ENCODE measurements at places on chromosomes 6 and 20.

GRCh38 chr6:161439093-161439492 is 165.2 kb upstream of the AGPAT4 start:
- no peak for DNase-seq

- no peak for DNase-seq
Observed at GRCh38 chr20:47862574-47863240, 77.4 kb upstream of the SULF2 start.

- DNase-seq, result no peak
Observed at GRCh38 chr6:75296811-75297779, 12.5 kb upstream of the TMEM30A start.

DNA sequence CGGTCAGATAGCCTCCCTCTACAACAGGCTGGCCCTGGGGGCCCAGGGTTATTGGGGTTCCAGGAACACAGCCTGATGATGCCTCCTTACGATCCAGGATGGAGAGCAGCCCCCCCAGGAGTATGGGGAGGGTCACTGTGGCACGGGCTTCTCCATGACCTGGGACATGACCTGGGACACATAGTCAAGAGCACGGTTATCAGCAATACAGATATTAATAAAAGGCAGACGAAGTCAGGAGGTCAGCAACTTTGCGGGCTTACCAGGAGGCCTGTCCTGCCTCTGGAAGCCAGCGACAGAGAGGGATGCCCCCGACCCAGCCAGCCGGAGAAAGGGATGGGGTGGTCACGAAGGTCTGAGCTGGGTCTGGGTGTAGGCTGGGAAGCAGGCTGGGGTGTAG is 795 bp downstream of the MMP24OS start:
- DNase-seq, result no peak

- DNase-seq, result no peak
Observed at GRCh38 chr6:168181876-168182275, 102.9 kb upstream of the FRMD1 start.

- DNase-seq, result no peak
Observed at GRCh38 chr6:125129354-125129753, 24.2 kb upstream of the TPD52L1 start.

- DNase-seq, result no peak
Observed at GRCh38 chr20:23228912-23229311, 121.7 kb upstream of the NXT1 start.

- DNase-seq, result no peak
Observed at GRCh38 chr20:63106108-63106764, 99.5 kb upstream of the BHLHE23 start.

GRCh38 chr6:63716169-63716568 is 80.6 kb downstream of the PHF3 start:
- DNase-seq, result no peak

- DNase-seq, result no peak
Observed at GRCh38 chr6:43428112-43428570, 800 bp downstream of the ABCC10 start.

GRCh38 chr6:15322781-15323536 is 77.1 kb downstream of the JARID2 start:
- no peak for DNase-seq

DNA sequence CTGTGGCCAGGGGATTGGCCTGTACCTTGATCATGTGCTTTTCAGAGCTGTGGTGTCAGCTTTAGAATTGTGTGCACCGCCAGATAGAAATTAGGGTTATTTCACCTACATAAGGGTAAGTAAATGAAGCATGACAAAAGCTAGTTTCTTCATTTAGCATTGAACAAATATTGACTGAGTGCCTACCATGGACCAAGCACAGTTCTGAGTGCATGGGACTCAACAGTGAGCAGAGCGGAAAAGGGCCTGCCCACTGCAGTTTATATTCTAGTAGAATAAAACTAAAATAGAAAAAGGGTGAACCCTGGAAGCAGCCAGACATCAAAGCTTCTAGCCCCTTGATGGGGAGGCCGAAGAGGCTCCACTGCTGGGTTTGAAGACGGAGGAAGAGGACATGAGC is 25.6 kb downstream of the ECT2L start:
- DNase-seq, result no peak

DNA sequence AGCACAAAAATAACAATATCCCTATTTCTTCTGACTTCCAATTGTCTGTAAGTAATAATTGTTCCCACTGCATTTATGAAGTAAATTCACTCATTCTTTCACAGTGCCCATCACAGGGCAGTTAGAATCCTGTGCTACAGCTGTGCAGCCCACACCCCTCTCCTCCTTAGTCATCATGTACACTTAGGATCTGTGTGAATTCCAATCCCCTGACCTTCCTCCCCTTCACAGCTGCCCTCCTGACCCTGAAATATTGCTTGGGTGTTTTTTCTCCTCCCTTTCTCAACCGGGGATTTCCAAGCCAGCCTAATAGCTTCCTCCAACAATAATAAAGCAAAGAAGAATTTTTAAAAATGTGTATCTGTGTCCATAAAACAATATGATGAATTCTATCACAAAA is 91.5 kb upstream of the BEND6 start:
- no peak for DNase-seq
